ENCODE measurements at places on chromosomes 7 and 10. TPM values are rescaled to one million over a fixed set of nuclear protein-coding genes. Genes with fewer than 3 reads are reported as not detected.

CFAP70 gene
- total RNA-seq: 0.70 TPM

NT5C3A gene
- total RNA-seq: 17.5 TPM

ARID5B gene
- total RNA-seq: 4.8 TPM

PDK4 gene
- 0.73 TPM for total RNA-seq

TMEM130 gene
- total RNA-seq: 0.35 TPM

SPDYE9 gene
- not detected for total RNA-seq

BHLHA15 gene
- total RNA-seq: 0.93 TPM

CELF2 gene
- total RNA-seq: 139 TPM

CYP2E1 gene
- 0.52 TPM for total RNA-seq

ANXA8L1 gene
- not detected for total RNA-seq

PPP1R3C gene
- 124 TPM for total RNA-seq

ZNF12 gene
- total RNA-seq: 23.3 TPM

SLC26A5 gene
- total RNA-seq: 0.42 TPM

SGCE gene
- 28.5 TPM for total RNA-seq

NUP205 gene
- total RNA-seq: 118 TPM

AKR1C1 gene
- 2.8 TPM for total RNA-seq

NRAP gene
- total RNA-seq: 0.11 TPM

TMEM140 gene
- not detected for total RNA-seq

PAPOLB gene
- 0.90 TPM for total RNA-seq

CFAP69 gene
- 6.6 TPM for total RNA-seq

UBTD1 gene
- 18.0 TPM for total RNA-seq

ELN gene
- 0.70 TPM for total RNA-seq

TSPAN33 gene
- 35.6 TPM for total RNA-seq

GRID2IP gene
- 1.9 TPM for total RNA-seq

TAS2R5 gene
- total RNA-seq: 1.6 TPM

TMEM176A gene
- not detected for total RNA-seq

ERV3-1 gene
- total RNA-seq: 44.6 TPM

MMD2 gene
- not detected for total RNA-seq

NT5C2 gene
- total RNA-seq: 122 TPM

HTR5A gene
- not detected for total RNA-seq

SPDYE5 gene
- total RNA-seq: not detected

PDZD7 gene
- total RNA-seq: 0.79 TPM

ARL4A gene
- total RNA-seq: 19.1 TPM

OR6B1 gene
- total RNA-seq: not detected

GDF2 gene
- not detected for total RNA-seq

PILRB gene
- 55.2 TPM for total RNA-seq

CUX1 gene
- 108 TPM for total RNA-seq

ASCC1 gene
- 34.0 TPM for total RNA-seq

HOXA3 gene
- not detected for total RNA-seq

IFRD1 gene
- 57.6 TPM for total RNA-seq

PRSS37 gene
- not detected for total RNA-seq

LAMB1 gene
- 192 TPM for total RNA-seq

ACTL6B gene
- not detected for total RNA-seq

GRM8 gene
- 1.8 TPM for total RNA-seq

NEUROD6 gene
- total RNA-seq: not detected

CALD1 gene
- 79.0 TPM for total RNA-seq

CALHM1 gene
- 0.07 TPM for total RNA-seq

POP7 gene
- total RNA-seq: 59.2 TPM

LEP gene
- total RNA-seq: not detected

CPED1 gene
- total RNA-seq: 0.11 TPM

GLI3 gene
- 2.7 TPM for total RNA-seq

FAM237B gene
- not detected for total RNA-seq

MINDY4 gene
- total RNA-seq: 7.2 TPM

ZCCHC24 gene
- total RNA-seq: 4.4 TPM

NPSR1 gene
- not detected for total RNA-seq

CYP3A7 gene
- total RNA-seq: not detected
